ENCODE measurements at places on chromosomes 11 and 22.

GRCh38 chr11:117986981-117987574 is 884 bp downstream of the IL10RA start:
- DNase-seq: no peak

DNA sequence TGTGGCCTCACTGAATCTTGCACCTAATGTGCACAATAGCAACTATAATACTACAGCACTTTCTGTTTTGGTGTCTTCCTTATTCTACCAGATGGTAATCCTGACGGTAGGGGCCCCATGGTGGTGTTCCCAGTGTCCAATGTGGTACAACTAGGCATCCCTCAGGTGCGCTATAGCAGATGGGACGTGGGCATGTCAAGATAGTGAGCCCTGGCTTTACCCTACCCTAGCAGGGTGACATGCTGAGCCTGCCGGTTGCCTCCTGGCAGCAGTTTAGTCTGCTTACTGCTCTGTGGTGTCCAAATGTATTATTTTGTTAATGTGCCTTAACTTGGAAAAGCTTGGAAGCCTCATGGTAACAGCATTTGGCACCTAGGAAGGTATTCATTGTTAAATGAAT is 19.2 kb downstream of the ACO2 start:
- no peak for DNase-seq

DNA sequence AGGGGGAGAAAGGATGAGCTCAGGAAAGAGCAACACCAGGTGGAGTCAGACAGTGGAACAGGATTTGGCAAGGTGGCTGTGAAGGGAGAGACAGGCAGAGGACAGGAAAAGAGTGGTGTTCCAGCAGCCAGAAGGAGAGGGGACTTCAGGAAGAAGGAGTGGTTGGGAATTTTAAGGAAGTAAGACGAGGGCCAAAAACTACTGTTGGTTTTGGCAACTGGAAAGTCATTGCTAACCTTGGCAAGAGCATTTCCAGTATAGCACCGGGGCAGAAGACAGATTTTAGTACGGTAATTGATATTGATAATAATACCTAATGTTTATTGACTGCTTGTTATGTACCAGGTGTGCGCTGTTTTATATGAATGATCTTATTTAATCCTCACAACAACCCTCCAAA is 15.4 kb upstream of the DDX6 start:
- DNase-seq: no peak

DNA sequence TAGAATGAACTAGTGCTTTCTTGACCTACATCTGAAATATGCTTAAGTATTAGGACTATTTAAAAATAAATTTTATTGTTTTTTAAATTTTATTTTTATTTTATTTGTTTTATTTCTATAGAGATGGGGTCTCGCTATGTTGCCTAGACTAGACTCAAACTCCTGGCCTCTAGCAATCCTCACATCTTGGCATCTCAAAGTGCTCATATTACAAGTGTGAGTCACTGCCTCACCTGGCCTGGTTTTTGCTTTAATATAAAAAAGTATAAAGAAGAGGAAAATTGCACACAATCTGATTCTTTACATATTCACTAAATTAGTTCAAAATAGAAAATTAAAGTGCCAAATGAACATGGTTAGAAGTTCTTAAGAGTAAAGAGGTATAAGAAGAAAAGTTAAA is 37.5 kb downstream of the HEPHL1 start:
- no peak for DNase-seq

DNA sequence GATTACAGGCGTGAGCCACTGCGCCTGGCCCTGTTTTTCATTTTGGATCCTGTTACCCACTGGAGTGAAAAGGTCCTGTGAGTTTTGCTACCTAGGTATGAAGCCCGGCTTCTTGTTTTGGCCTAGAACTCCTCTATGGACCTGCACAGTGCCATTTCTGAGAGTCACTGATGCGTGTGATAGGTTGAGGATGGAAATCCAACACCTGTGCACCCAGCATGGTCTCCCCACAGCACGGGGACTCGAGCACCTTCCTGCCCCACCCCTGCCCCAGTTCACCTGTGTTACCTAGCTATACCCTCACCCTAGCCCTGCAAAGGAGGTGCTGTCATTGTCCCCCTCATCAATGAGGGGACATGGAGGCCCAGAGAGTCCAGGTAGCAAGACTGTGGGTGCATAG is 5.1 kb downstream of the FBLN1 start:
- DNase-seq: no peak

- DNase-seq: no peak
These were observed 139.4 kb downstream of the PAX6 start for GRCh38 chr11:31671681-31672080.

DNA sequence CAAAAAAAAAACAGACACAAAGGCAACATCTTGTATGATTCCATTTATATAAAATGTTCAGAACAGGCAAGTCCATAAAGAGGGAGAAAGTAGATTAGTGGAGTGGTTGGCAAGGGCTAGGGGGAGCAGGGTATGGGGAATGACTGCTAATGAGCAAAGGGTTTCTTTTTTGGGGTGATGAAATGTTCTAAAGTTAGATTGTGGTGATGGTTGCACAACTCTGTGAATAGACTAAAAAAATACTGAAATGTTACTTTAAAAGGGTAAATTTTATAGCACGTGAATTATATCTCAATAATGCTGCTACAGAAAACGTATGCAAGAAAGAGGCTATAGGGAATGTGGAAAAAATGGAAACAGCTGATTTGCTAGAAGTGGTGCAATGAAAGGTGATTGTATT is 155.1 kb downstream of the TENM4 start:
- DNase-seq: no peak

- no peak for DNase-seq
These were observed 87.8 kb downstream of the FBXO7 start for GRCh38 chr22:32562401-32562800.

DNA sequence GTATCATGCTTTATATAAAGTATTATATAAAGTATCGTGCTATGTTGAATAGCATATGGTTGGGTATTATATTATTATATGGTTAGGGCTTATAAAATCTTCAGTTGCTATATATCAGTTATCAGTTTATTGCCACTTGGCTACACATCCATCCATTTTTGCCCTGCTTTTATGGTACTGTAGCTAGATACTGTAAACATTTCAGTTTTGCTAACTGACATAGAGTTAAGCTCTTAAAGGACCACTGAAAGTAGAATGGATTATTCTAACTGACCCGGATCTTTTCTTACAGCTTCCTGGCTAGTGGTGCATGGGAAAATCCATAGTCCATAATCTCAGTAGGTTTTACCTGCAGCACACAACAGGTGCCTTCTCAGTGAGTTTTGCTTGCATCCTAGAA is 405.3 kb upstream of the LUZP2 start:
- no peak for DNase-seq

- no peak for DNase-seq
These were observed 25.0 kb upstream of the TMPRSS5 start for GRCh38 chr11:113730887-113731726.

DNA sequence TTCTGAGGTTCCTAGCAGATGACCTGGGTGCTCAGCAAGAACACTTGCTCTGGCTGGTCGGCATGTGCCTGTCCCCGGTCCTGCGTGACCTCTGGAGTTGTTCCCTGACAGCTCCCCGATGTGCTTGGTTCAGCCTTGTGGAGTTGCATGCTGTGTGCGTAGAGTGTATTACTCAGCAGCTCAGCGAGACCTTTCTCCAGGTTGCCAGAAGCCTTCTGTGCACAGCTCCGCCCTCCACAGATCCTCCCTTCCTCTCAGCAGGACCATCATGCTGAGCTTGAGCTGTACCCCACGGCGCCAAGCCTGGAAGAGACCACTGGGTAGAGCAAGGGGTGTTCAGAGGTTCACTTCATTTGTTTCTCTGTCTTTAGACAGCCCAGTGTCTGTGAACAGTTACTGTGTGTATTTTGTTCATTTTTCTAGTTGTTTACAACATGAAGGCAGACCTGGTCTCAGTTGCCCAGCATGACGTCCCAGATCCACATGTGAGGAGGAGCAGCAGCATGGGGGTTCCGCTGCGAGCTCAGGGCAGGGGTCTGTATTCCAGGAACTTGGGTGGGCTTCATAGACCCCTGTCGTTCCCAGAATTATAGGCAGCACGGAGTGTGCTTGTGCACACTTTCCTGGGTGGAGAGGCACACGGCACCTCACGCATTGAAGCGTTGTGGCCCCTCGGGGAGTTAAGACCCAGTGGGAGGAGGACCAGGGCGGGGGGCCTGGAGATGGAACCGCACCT is 148.6 kb downstream of the IGLL1 start:
- DNase-seq: no peak

DNA sequence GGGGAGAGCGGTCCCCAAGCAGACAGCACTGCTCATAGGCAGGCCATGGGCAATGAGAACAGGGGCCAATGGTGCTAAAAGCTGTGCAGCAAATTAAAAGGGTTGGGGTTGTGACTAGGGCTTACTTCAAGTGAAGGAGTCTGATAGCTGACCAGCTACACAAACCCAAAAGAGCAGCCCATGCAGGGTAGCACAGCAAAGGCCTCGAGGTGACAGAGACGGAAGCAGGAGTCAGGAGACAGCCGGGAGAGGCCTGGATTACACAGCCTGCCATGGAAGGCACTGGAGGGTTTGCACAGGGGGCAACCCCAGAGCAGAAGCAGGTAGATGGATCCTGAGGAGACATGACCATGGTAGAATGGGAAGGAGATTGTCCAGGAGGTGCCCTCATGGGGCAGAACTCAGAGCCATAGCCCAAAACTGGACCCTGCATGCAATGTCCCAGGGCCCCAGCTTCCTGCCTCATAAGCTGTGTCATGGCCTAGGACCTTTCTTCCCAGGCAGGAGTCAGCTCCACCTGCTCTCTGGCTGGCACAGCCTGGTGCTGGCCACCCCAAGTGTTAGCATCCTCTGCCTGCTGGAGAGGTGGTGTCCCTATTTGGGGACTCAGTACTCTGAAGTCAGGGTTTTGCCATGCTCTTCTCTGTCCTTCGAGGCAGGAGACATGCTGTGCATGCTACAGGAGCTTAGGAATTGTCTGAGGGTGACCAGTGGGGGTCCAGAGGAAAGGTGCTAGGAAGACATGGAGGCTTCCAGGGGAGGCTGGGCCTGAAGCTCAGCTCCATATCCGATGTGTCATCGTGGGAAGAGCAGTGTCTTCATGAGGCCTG is 33.3 kb downstream of the RSPH14 start:
- no peak for DNase-seq

- no peak for DNase-seq
These were observed 841 bp downstream of the B3GNT6 start for GRCh38 chr11:77035039-77035438.

GRCh38 chr11:1656670-1657069 is 27.1 kb downstream of the KRTAP5-5 start:
- no peak for DNase-seq

- no peak for DNase-seq
These were observed 568 bp downstream of the SCUBE1 start for GRCh38 chr22:43342347-43343261.

DNA sequence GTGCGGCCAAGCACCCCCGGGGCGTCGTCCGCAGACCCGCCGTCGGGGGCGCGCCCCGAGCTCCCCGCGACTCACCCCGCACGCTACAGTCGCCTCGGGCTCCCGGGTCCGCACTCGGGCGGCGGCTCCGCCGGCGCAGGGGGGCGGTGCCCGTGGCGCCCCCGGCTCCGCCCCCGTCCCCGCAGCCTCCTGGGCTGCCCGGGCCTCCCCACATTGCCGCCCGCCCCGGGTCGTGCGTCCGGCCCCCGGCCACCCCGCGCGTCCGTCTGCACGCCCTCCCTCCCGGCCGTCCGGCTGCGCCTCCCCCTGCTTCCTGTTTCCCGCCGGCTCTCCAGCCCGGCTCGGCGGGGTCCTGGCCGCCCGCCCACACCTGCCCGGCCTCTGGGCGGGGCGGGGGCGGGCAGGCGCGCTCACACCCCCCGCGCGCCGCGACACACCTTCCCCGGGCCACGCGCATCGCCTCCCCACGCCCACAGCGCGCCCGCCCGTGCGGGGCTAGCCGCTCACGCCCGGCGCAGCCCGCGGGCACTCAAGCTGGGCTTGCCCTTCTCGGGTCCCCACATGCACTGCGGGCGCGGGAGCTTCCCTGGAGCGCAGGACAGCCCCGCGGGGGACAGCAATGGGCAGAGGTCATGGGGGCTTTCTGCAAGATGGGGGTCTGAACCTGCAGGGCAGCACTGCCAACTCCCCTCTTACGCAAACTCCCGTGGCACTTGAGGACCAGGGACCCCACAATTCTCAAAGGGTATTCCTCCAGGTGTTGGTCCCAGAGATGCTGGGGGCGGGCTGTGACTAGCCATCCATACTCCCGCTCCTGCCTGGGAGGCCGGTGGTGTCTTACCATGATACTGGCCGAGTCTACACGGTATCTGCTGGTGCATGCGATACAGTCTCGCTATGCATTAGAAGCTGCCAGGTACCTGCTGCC is at the start of gene CARD10:
Gene CARD10 (minus strand): TSS at position 148 of the 928 bp plus-strand sequence. CDS start 215 bp downstream, outside the sequence.
- DNase-seq: no peak

DNA sequence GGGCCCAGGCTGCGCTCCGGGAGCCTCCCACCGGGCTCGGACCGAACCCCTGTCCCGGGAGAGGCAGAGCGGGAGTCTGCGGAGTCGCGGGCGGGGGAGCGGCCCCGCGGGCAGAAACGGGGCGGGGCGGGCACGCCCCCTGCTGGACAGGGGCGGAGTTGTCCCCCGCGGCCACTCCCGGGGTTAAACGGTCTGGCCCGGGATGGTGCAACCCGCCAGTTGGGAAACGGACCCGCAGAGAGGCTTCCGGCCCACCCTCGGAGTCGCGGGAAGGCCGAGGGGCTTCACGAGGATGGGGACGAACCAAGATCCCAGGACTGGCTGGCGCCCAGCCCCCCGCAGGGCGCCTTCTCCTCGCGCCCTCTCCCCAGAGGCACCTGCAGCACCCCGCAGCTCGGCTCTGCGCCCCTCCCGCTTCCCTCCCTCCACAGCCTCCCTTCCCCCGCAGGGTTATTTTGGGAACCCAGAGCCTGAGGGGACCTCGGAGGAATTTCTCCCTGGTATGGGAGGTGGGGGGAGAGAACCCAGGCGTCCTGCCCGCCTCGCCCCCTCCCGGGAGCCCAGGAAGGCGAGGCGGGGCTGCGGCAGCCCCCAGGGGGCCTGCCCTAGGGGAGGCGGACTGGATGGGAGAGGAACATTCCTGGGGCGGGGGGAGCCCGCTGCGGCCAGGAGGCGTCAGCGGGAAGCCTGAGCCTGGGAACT is 902 bp downstream of the RASGRP2 start:
- DNase-seq: no peak

GRCh38 chr11:73792584-73792983 is 4.9 kb downstream of the MRPL48 start:
- DNase-seq: no peak

GRCh38 chr11:20031155-20032001 is 128.9 kb downstream of the DBX1 start:
- DNase-seq: no peak

DNA sequence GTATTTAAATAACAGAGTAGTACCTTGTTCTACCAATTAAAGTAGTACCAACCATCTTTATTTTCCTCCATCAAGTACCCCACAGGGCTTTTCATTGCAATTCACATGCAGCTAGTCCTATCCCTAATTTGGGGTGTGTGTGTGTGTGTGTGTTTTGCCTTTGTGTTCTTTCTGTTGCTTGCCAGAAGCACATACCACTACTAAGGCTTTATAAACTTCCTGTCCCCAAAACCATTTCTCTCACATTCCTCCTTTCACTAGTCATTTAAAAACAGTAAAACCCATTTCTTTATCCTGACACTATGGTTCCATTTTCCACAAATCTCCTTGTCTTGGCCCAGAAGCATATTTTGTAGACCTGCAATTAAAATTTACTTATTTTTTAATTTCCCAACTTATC is 54.6 kb downstream of the SLC36A4 start:
- DNase-seq: no peak

- DNase-seq: no peak
These were observed 138.4 kb upstream of the DDI1 start for GRCh38 chr11:103898065-103898464.

Data from vagina (tissue), 2 donors.